ENCODE measurements at places on chromosomes 13 and 19. TPM values are rescaled to one million over a fixed set of nuclear protein-coding genes. Genes with fewer than 3 reads are reported as not detected.

Gene GJB2
- total RNA-seq: 0.12 TPM

Gene TMEM143
- total RNA-seq: 3.7 TPM

Gene CLASRP
- 38.4 TPM for total RNA-seq

Gene CYP4F2
- total RNA-seq: not detected

Gene ZNF790
- total RNA-seq: 4.4 TPM

Gene EHD2
- total RNA-seq: 274 TPM

Gene ZNF568
- 10.0 TPM for total RNA-seq

Gene KLK7
- not detected for total RNA-seq

Gene PCDH9
- 8.4 TPM for total RNA-seq

Gene CYP2A7
- total RNA-seq: not detected

Gene CRTC1
- 4.0 TPM for total RNA-seq

Gene SULT2A1
- total RNA-seq: not detected

Gene IFNL1
- total RNA-seq: not detected
